ENCODE measurements at places on chromosomes 3 and 15. TPM values are rescaled to one million over a fixed set of nuclear protein-coding genes. Genes with fewer than 3 reads are reported as not detected.

The SNX22 gene
- total RNA-seq, result 0.28 TPM

The NPAP1 gene
- total RNA-seq, result not detected

The PRSS50 gene
- 0.54 TPM for total RNA-seq

The NR2E3 gene
- 0.27 TPM for total RNA-seq

The CNTN3 gene
- 9.7 TPM for total RNA-seq

The INSYN1 gene
- total RNA-seq, result 15.2 TPM

The ZNF80 gene
- total RNA-seq, result not detected

The GABRB3 gene
- 2.0 TPM for total RNA-seq

The SLC24A5 gene
- not detected for total RNA-seq

The FOXL2NB gene
- not detected for total RNA-seq

The IQCF5 gene
- not detected for total RNA-seq

DNA sequence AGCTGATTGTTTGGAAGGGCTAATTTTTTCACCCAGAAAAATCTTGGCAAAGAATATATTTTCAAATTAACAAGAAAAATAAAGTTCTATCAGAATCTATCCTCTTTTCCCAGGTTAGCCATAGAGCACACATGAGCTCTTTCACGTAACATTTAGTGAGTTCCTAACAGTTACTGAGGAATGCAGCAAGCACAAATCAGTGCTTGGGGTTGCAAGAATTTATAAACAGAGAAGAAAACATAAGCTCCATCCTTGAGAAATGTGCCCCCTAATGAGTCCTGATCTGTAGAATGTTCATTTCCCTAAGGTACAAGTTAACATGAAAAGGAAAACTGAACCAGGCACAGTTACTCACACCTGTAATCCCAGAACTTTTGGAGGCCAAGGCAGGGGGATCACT is 13.9 kb downstream of the EOGT start:
- peak overlapping the region; percentile 55 for H3K27ac ChIP-seq
- H3K4me1 ChIP-seq, result peaks cover 62% of the 10 kb centered on the region
- peaks cover 58% of the 10 kb centered on the region for H3K36me3 ChIP-seq
- DNase-seq, result no peak
- H3K4me3 ChIP-seq, result no peak overlapping the region
- no peaks in the 10 kb centered on the region for H3K27me3 ChIP-seq

- H3K4me3 ChIP-seq, result no peak overlapping the region
- H3K27ac ChIP-seq, result no peak overlapping the region
- H3K4me1 ChIP-seq, result no peaks in the 10 kb centered on the region
- no peak for DNase-seq
- H3K27me3 ChIP-seq, result no peaks in the 10 kb centered on the region
Measured at GRCh38 chr3:181912384-181912783, 200.7 kb downstream of the SOX2 start.

- no peaks in the 10 kb centered on the region for H3K27me3 ChIP-seq
- H3K4me1 ChIP-seq, result peaks cover 20% of the 10 kb centered on the region
- H3K27ac ChIP-seq, result no peak overlapping the region
- no peak for DNase-seq
- no peak overlapping the region for H3K4me3 ChIP-seq
Measured at GRCh38 chr3:188149587-188149986, 4.4 kb upstream of the LPP start.

DNA sequence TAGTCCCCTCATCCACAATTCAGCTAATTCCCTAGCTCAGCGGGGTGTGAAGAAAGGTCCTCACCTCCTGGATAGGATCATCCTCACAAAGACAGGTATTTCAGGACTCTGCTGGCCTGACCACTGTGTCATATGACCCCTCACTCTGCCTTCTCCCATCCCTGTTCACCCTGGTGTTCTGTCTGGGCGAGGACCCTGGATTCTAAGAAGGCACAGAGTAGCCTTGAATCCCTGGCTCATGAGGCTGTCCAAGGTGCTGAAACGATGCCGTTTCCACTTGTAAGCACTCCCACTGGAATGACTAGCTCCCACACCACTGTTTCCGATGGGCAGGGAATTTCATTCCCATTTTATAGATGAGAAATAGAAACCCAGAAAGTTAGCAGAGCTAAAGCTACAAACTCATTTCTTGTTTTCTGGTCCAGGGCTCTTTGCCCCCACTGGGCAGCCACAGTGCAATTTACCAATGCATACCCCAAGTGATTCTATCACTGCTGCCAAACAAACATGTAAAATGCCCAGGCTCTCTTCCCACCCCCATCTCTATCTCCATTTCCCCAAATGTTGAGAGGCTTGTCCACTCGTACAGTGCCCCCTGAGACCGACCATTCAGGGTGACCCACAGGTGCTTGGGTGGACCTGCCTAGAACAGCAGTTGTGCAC is 83.2 kb downstream of the RAB11A start:
- H3K36me3 ChIP-seq, result no peaks in the 10 kb centered on the region
- H3K27ac ChIP-seq, result no peak overlapping the region
- H3K4me1 ChIP-seq, result no peaks in the 10 kb centered on the region
- H3K4me3 ChIP-seq, result no peak overlapping the region

- no peak for DNase-seq
- H3K4me1 ChIP-seq, result peaks cover 45% of the 10 kb centered on the region
- H3K4me3 ChIP-seq, result peak overlapping the region; percentile 51
Measured at GRCh38 chr3:11288021-11288491, 15.9 kb downstream of the ATG7 start.

GRCh38 chr15:67862750-67863441 is 23.1 kb upstream of the RNU6-1 start:
- peak overlapping the region; percentile 71 for H3K4me3 ChIP-seq
- no peak overlapping the region for H3K27ac ChIP-seq
- DNase-seq, result no peak
- no peaks in the 10 kb centered on the region for H3K36me3 ChIP-seq
- H3K4me1 ChIP-seq, result peaks cover 15% of the 10 kb centered on the region

- no peak for DNase-seq
- H3K4me3 ChIP-seq, result no peak overlapping the region
- H3K27ac ChIP-seq, result no peak overlapping the region
- no peaks in the 10 kb centered on the region for H3K27me3 ChIP-seq
Measured at GRCh38 chr3:170611751-170612150, 25.9 kb upstream of the SLC7A14 start.

- H3K36me3 ChIP-seq, result no peaks in the 10 kb centered on the region
- H3K4me3 ChIP-seq, result no peak overlapping the region
- H3K27ac ChIP-seq, result no peak overlapping the region
- peaks cover 14% of the 10 kb centered on the region for H3K4me1 ChIP-seq
- no peaks in the 10 kb centered on the region for H3K27me3 ChIP-seq
Measured at GRCh38 chr3:152084441-152085158, 184.1 kb upstream of the MBNL1 start.

GRCh38 chr15:70625438-70625837 is 137.9 kb downstream of the UACA start:
- H3K4me1 ChIP-seq, result no peaks in the 10 kb centered on the region
- H3K36me3 ChIP-seq, result no peaks in the 10 kb centered on the region
- no peak overlapping the region for H3K4me3 ChIP-seq
- H3K27me3 ChIP-seq, result no peaks in the 10 kb centered on the region

DNA sequence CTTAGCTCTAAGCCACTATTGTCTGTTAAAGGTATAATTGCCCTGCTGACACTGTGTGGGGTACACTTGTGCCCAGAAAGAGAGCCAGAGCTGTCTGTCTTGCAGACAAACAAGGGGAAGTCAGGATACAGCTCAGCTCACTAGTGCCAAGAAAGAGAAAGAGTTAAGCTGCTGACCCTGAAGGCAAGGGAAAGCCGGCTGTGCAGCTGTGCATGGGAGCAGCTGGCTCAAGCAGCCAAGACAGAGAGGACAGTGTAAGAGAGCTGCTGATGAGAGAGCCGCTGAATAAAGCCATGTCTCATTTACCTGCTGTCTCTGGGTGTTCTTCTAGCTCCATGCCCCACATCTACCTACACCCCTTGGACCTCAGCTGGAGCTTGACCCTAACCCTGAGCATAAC is 428.1 kb upstream of the NAALADL2 start:
- no peak overlapping the region for H3K27ac ChIP-seq
- H3K36me3 ChIP-seq, result no peaks in the 10 kb centered on the region
- no peaks in the 10 kb centered on the region for H3K27me3 ChIP-seq
- DNase-seq, result no peak
- H3K4me3 ChIP-seq, result no peak overlapping the region
- H3K4me1 ChIP-seq, result peaks cover under 1% of the 10 kb centered on the region

DNA sequence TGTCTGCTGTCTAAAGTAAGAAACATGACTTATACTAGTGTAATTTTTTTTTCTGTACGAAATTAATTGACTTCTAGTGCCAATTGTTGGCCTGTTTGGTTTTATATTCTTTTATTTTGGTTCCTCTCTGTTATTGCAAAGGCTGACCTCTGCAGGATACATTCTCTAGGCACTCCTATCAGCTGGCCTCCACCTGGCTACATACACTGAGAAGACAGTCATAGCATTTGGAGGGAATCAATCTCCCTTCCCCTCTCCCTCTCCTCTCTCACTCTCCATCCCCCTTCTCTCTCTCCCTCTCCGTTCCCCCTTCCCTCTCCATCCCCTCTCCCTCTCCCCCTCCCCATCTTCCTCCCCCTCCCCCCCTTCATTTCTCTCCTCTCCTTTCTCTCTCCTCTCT is 116.7 kb downstream of the MCTP2 start:
- DNase-seq, result no peak
- H3K27ac ChIP-seq, result no peak overlapping the region
- no peaks in the 10 kb centered on the region for H3K27me3 ChIP-seq
- H3K4me1 ChIP-seq, result no peaks in the 10 kb centered on the region
- no peak overlapping the region for H3K4me3 ChIP-seq

GRCh38 chr15:70439304-70439877 is 324.0 kb downstream of the UACA start:
- H3K4me3 ChIP-seq, result no peak overlapping the region
- H3K27ac ChIP-seq, result no peak overlapping the region
- H3K36me3 ChIP-seq, result no peaks in the 10 kb centered on the region
- no peaks in the 10 kb centered on the region for H3K27me3 ChIP-seq

GRCh38 chr3:39281533-39281932 is 1.7 kb upstream of the CX3CR1 start:
- H3K36me3 ChIP-seq, result no peaks in the 10 kb centered on the region
- no peak overlapping the region for H3K27ac ChIP-seq
- H3K27me3 ChIP-seq, result no peaks in the 10 kb centered on the region
- DNase-seq, result no peak

DNA sequence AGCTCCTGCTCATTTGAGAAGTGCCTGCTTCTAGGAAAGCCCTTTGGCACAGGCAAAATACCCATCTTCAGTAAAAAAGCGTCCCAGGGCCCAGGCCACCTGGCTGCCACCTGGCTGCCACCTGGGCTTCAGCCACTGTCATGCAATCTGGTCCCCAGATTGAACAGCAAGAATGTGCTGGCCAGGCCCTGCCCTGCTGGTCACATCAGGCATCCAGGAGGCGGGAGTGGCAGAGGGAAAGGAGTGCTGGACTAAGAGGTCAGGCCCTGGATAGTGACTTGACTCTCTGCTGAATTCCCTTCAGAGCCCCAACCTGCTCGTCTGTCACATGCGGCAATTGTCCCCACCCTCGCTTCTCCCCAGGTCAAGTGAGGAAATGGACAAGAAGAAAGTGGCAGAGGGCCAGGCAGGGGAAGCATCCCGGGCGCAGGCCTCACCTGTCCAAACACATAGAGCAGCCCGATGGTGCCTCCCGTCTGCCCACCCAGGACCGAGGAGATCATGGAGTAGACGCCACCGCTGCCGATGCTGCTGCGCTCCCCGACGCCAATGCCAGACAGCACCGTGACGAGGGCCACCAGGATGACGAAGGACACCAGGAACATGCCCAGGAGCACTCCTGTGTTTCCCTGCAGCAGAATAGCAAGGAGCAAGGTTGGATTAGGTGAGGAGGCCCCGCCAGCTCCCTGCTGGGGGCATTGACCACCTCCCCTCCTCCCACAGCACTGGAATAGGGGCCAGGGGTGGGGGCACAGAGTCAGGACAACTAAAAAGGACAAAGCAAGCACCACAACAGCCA is 25.5 kb downstream of the SLC12A8 start:
- H3K27ac ChIP-seq, result no peak overlapping the region
- no peaks in the 10 kb centered on the region for H3K27me3 ChIP-seq
- DNase-seq, result no peak
- H3K4me1 ChIP-seq, result no peaks in the 10 kb centered on the region

- no peaks in the 10 kb centered on the region for H3K27me3 ChIP-seq
- DNase-seq, result no peak
- no peak overlapping the region for H3K4me3 ChIP-seq
- no peaks in the 10 kb centered on the region for H3K36me3 ChIP-seq
- H3K27ac ChIP-seq, result no peak overlapping the region
Measured at GRCh38 chr3:20319551-20319950, 133.5 kb upstream of the SGO1 start.

GRCh38 chr15:50979041-50979440 is 70.6 kb downstream of the AP4E1 start:
- no peaks in the 10 kb centered on the region for H3K27me3 ChIP-seq
- H3K4me1 ChIP-seq, result peaks cover 17% of the 10 kb centered on the region
- no peak overlapping the region for H3K4me3 ChIP-seq
- no peaks in the 10 kb centered on the region for H3K36me3 ChIP-seq
- no peak overlapping the region for H3K27ac ChIP-seq

GRCh38 chr3:98560911-98561310 is 29.1 kb downstream of the GPR15 start:
- H3K36me3 ChIP-seq, result no peaks in the 10 kb centered on the region
- no peak for DNase-seq
- H3K27me3 ChIP-seq, result no peaks in the 10 kb centered on the region
- H3K4me3 ChIP-seq, result no peak overlapping the region
- H3K4me1 ChIP-seq, result no peaks in the 10 kb centered on the region

GRCh38 chr3:22886439-22887068 is 316.6 kb upstream of the UBE2E2 start:
- H3K27me3 ChIP-seq, result no peaks in the 10 kb centered on the region
- peaks cover 5% of the 10 kb centered on the region for H3K4me1 ChIP-seq
- H3K36me3 ChIP-seq, result no peaks in the 10 kb centered on the region
- no peak overlapping the region for H3K4me3 ChIP-seq
- DNase-seq, result no peak
- no peak overlapping the region for H3K27ac ChIP-seq

- H3K27me3 ChIP-seq, result no peaks in the 10 kb centered on the region
- H3K27ac ChIP-seq, result no peak overlapping the region
- no peak overlapping the region for H3K4me3 ChIP-seq
- no peaks in the 10 kb centered on the region for H3K36me3 ChIP-seq
Measured at GRCh38 chr3:71857956-71858355, 73.0 kb upstream of the PROK2 start.

DNA sequence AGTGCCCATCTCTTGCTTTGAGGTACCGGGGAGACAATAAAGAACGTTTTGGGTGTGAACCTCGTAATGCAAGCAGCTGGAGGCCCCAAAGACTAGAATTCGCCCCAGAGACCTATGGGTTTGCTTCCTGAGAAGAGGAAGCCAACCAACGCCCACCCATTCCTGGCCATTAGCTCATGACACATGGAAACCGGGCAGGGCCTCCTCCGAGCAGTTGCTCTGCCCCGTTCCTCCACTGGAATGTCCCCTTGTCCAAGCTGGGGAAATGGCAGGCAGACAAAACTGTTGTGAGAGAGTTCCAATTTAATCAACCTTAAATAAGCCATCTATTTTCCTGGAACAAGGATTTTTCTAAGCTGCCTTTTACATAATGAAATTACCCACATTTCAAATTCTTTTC is 250.9 kb upstream of the IGF1R start:
- no peak overlapping the region for H3K4me3 ChIP-seq
- H3K4me1 ChIP-seq, result no peaks in the 10 kb centered on the region
- H3K36me3 ChIP-seq, result no peaks in the 10 kb centered on the region
- no peak for DNase-seq

GRCh38 chr3:182735672-182736071 is 57.6 kb upstream of the ATP11B start:
- no peak overlapping the region for H3K4me3 ChIP-seq
- no peak overlapping the region for H3K27ac ChIP-seq
- no peak for DNase-seq
- H3K36me3 ChIP-seq, result no peaks in the 10 kb centered on the region

GRCh38 chr3:140360332-140360731 is 317.5 kb upstream of the TRIM42 start:
- H3K27me3 ChIP-seq, result no peaks in the 10 kb centered on the region
- no peak overlapping the region for H3K27ac ChIP-seq
- no peaks in the 10 kb centered on the region for H3K36me3 ChIP-seq
- no peak for DNase-seq
